ENCODE measurements at places on chromosomes 6 and 20.

GRCh38 chr6:110810896-110811586 is 4.2 kb downstream of the CDK19 start:
- DNase-seq: no peak

DNA sequence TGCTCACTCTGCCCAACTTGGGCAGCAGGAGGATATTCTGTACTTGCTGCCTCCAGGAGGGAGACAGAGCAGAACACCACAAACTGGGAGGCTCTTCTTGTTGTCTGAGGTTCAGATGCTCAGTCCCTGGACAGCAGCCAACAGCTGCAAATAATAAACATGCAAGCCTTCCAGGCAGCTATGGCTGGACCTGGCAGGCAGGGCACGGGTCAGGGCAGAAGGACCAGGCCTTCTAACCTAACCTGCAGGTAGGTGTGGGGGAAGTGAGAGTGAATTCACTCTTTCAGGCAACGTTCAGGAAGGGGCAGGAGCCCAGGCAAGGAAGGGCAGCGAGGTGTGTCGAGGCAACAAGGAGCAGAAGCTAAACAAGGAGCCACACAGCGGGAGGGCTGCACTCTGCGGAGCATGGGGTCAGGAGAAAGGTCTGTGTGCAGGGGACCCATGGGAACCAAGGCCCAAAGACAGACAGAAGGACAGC is 31.5 kb downstream of the NINL start:
- peak; percentile 67 for DNase-seq

DNA sequence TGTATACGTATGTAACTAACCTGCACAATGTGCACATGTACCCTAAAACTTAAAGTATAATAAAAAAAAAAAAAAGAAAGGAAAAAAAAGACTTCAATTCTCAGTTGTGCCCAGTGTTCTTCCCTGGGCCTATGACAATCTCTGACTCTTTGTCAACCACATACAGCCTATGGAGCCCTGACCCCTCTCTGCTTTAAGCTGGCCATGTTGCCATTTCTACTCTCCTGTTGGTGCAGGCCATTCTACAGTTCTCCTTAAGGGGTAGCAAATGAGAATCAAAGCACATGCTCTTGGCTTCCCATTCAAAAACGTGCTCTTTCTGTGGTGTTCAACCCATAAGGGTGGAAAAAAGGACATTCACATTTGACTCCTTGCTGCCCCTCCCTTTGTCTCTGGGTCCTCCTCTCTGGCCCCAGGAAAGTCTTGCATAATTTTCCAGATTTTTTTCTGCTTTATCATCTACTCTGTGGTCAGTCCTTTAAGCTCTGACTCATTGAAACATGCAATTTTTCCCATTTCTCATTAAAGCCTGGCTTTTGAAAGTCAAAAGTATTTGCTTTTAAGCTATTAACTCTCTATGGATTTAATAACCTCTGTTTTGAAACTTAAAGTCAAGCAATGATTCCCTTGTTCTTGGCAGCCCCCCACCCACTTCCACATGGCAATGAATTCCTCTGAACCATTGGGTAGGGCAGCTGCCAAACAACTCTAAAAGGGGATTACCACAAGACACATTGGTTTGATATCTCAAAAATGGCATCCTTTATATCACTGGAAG is 208.6 kb upstream of the MCHR2 start:
- DNase-seq: peak; percentile 81

DNA sequence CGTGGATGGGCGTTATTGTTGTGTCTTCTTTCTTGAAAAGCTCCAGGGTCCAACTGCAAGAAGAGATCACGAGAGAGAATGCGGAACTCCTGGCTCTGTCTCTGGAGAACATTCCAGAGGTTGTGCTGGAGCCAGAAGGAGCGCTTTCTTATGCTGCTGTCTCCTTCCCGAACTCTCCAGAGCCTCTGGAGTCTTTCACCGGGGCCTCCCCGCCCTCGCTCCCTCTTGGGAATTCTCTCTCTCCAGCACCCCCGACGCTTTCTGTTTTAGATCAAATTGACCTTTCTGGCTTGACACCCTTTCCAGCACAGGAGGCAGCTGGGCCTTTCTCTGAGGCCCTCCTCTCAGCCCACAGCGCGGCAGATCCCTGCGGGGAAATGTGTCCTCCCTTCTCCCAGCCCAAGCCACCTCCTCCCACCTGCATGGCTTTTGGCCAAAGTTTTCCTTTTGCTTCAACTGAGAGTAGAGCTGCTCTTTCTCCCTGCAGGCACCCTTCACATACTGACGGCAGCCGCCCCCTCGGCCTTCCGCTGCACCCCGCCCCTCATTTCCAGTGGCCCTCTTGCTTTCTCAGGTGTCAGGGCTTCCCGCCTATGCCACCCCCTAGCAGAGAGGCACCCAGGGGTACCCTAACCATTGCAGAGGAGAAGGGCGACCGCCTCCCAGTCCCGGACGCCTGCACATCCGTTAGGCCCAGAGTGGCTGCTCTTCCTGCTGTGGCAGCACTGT is 6.6 kb upstream of the CCR6 start:
- DNase-seq: peak; percentile 16

Measured in GM03348 (cell line).